ENCODE measurements at places on chromosomes 12 and 14.

DNA sequence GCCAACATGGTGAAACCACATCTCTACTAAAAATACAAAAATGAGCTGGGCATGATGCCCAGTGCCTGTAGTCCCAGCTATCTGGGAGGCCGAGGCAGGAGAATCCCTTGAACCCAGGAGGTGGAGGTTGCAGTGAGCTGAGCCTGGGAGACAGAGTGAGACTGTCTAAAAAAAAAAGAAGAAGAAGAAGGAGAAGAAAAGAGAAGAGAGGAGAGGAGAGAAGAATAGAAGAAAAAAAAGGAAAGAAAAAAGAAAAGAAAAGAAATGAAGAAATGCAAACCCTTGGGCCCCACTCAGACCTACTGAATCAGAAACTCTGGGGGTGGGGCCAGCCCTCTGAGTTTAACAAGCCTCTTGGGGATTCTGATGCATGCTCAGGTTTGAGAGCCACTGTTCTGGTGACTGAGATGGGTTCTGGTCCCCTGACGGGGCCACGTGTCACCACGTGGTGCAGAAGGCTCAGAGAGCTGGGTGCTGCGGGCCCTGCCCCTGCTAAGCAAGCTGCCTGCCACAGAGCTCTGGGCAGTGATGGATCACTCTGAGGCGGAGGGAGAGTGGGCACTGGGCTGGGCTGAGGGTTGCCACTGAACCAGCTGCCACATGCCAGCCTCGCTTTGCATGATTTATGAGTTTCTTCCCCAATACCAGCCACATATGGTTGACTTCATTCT lies 37.5 kb downstream of the ERH start:
- DNase-seq = peak; percentile 55

GRCh38 chr14:75561013-75561432 lies 17.4 kb upstream of the FLVCR2 start:
- DNase-seq = peak; percentile 20

DNA sequence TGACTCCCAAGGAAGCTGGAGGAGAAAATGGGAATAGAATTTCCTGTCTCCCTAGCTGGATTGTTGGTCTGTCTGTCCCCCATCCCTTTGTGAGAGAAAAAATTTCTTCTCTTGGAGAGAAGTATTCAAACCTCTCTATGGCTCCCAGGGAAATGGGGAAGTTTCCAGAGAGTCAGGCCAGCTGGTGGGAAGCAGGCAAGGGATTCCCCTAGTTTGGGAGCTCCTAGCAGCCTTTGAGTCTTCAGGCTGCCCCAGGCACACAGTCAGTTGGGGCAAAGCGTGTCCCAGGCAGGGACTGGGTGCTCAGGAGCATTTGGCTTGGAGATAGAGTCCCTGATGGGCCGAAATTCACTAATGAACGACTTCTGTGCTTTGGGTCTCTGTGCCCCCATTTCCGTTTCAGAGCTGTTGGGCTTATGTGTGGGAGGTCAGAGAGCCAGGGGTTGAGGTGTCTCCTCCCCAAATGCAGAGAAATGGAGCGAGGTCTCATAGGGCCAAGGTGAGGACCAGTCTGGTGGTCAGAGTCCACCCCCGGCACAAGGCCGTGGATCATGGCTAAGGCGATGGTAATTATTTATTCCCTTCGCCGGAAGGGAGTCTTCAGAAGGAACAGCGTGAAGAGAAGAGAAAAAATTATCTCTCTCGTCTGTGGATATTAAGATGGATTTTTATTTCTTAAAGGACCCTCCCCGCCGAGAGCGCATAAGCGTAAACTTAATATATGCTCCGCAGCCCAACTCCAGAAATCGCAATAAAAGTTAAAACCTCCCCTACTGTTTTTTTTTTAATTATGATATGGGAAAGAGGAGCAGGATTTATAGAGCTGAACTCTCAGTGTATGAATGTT lies 6.6 kb upstream of the HOXC9 start:
- DNase-seq = no peak

GRCh38 chr12:132813443-132813842 lies 15.2 kb downstream of the GOLGA3 start:
- DNase-seq = no peak

GRCh38 chr12:108119126-108119973 lies 9.7 kb upstream of the WSCD2 start:
- no peak for DNase-seq

GRCh38 chr14:59097681-59098080 lies 90.8 kb upstream of the DAAM1 start:
- no peak for DNase-seq

DNA sequence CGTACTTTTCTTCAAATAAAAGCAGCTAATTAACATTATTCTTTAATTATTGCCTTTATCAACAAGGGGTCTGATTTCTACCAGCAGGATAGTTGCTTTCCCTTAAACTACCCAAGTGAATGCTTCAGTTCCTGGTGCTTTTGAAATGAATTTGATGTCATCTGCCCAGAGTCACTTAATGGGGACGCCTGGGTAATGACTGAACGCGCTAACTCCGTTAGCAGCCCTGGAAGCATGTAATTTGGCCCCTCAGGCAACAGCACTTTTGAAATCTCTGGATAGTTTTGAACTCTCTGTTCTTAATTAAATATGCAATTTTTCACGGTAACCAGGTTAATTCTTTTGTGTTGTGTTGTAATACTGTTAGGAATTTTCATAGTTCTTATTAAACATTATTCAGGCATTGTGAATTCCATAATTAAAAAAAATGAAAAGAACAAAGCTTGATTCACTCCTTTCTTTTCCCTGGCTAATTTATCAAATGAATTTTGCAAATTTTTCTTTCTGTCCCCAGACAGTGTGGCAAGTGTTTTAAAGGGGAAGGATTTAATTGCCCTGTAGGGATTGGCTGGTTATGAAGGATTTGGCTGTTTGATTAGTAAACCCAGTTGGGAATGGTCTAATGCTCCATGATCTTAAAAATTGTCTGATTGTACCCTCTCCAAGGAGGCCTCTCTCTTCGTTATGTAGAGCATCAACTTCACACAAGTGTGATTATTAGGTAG lies 137.5 kb upstream of the MYL2 start:
- no peak for DNase-seq

DNA sequence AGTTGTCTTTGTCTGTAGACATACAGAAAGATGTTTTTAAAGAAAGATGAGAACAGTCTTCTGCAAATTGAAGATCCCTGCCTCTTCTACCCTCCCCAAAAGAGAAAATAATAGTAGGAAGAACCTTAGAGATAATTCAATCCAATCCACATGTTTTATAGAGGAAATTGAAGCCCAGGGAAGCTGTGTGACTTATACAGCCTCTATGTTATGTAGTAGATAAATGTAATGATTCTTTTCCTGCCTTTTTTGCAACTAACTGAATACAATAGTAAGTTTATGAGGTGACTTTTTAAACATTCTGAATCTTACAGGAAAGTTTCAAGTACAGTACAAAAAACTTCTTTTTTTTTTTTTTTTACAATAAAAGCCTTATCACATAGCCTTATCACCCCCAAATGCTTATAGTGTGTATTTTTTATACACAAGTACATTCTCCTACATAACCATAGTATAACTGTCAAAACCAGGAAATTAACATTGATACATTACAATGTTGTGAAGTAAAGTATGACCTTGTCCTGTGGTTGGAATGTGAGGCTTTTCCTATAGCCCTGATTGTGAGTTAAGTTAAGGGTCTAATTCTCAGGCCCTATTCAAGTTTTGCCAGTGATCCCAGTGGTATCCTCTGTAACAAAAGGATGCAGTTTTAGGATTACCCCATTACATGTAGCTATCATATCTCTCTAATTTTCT lies 94.4 kb downstream of the FIGNL2 start:
- DNase-seq = no peak

GRCh38 chr12:537772-538171 lies 78.0 kb downstream of the B4GALNT3 start:
- no peak for DNase-seq

DNA sequence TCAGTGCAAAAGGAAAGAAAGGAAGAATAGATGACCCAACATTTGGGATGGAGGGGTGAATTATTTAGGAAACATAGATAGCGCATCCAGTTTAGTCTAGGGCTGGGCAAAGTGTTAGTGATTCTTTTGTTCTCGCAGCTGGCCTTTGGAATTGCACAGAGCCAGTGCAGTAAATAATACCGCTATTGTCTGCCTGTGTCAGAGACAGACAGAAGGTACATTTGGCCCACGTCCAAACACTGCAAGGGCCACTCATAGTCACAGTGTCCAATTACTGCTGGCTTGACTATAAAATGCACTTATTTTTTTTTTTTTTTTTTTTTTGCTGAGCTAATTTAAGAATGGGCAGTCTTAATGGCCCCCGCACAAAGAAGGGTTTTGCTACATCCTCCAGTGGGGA lies 638.6 kb downstream of the BCL11B start:
- no peak for DNase-seq

DNA sequence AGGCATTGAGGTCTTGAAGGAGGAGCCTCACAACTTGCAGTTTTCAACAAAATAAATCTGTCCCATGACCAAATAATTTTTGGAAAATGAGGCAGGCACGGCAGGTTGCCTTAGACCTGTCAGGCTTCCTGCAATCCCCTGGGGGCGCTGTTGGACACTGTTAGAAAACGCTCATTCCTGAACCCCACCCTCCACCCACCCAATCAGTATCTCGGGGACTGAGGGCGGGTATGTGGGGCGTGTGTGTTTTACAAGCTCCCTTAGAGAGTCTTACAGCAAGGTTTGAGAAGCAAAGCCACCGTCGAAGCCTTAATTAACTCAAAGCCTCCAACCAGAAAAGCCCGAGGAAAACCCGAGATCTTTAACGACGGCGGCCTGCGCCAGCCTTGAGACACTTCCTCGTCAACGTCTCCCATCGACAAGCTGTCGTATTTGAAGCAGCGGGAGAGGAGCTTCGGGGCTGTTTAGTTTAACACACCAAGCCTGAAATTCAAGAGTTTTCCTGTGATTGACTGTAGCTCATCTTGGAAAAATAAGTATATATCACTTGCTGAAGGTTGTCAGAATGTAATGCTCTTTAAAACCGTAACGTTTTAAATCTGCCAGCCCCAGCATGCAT lies 123.0 kb downstream of the GLT1D1 start:
- DNase-seq = peak; percentile 23

- peak; percentile 41 for DNase-seq
Measured at GRCh38 chr14:65179918-65180724, 77.8 kb upstream of the MAX start.

- peak; percentile 53 for DNase-seq
Measured at GRCh38 chr12:74415633-74416032, 122.0 kb upstream of the ATXN7L3B start.

DNA sequence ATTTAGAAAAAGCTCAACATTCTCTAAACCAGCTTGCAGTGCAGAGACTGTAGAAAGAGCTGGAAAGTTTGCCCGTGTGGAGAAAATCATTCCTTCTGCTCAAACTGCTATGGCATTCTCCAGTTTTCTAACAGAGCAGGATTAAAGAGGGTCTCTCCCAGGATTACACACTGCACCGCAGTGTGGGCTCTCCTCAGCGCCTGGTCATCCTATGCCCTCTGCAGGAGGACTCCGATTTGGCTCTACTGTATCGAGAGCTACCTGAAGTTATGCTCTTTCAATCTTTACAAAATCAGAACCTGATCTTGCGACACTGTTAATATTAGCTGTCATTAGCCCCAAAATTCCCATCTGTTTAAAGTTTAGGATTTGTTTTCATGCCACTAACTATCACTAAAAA lies 33.0 kb downstream of the BHLHE41 start:
- no peak for DNase-seq

- no peak for DNase-seq
Measured at GRCh38 chr12:2457215-2457932, 337.4 kb upstream of the FKBP4 start.
